ENCODE measurements at places on chromosomes 12 and 14. TPM values are rescaled to one million over a fixed set of nuclear protein-coding genes. Genes with fewer than 3 reads are reported as not detected.

The TPI1 gene
- 366 TPM for total RNA-seq

The HELB gene
- 2.4 TPM for total RNA-seq

GRCh38 chr14:78633752-78634151, 463.6 kb downstream of the NRXN3 start:
- DNase-seq = no peak

GRCh38 chr12:95164656-95165055, 52.6 kb downstream of the FGD6 start:
- no peak for DNase-seq

DNA sequence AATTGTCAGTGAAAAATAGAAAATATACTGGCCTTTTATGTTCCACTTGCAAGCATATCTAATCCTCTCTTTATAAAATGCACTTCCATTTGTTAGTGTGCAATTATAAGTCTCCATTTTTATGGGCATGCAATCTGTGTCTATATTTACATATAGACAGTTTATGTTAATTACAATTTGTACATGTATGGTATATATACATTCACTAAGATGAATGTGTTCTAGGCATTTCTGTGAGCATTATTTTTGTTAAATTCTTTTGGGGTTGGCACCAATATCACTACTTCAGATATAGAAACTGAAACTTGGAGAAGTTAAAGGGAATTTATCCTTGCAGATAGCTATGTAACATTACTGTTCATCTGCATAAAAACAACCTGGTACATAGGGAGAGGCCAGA, 470.8 kb upstream of the LMO3 start:
- DNase-seq = no peak
